Omental fat pad (tissue), 4 donors: ENCODE measurements at places on chromosomes 12 and 14.

- no peak for DNase-seq
Observed at GRCh38 chr14:28744126-28744525, 22.5 kb upstream of the FOXG1 start.

DNA sequence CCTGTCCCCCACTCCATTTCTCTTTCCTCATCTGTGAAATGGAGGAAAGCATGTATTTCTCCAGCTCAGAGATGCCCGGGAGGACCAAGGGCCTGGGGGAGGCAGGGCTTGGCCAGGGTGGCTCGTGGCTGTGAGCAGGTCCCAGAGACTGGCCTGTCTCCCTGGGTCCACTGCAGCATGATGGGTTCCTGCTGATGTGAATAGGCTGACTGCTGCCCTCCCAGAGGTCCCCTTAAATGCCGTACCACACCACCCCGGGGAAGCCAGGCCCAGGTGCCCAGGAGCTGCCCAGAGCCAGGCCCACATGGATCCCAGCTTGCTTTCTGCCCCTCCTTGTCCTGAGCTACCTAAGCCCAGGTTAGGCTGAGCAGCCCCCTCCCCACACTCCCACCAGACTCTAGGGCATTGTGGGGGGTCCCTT is 158.2 kb upstream of the C14orf180 start:
- DNase-seq, result no peak

GRCh38 chr12:14460212-14460841 is 94.8 kb downstream of the ATF7IP start:
- no peak for DNase-seq

- DNase-seq, result no peak
Observed at GRCh38 chr14:104596927-104597351, 7.6 kb downstream of the TMEM179 start.

GRCh38 chr12:4148418-4149056 is 125.0 kb upstream of the CCND2 start:
- DNase-seq, result no peak

GRCh38 chr12:86122846-86123468 is 133.2 kb downstream of the MGAT4C start:
- no peak for DNase-seq

DNA sequence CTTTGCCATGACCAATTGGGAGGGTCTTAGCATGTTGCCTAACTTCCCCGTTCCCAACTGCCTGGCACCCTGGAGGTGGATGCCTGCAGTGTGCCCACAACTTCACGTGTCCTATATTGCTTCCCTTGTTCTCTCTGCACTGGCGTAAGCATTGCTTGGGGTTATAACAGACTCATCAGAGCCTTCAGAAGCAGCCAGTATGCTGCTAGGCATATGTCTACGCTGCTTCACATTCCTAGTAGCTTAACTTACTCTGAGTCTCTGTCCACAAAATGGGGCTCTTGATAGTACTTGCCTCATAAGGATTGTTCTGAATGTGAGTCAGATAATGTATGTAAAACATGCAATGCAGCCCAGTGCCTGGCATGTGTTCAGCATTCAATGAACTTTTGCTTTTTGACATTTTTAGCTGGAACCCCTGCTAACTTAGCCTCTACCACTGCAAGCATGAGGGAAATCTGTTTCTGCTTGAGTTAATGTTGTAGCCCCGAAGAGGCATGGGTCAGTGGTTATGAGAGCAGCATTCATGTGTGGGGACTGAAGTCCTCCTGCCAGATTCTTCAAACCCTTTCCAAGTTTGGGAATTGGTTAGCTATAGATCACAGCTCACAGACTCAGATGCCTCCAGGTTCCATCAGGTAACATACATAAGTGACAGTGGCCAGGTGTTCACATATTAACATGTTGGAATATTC is 2.8 kb downstream of the SLC5A8 start:
- DNase-seq, result no peak

GRCh38 chr12:25322918-25323531 is 72.3 kb upstream of the KRAS start:
- DNase-seq, result no peak

- DNase-seq, result no peak
Observed at GRCh38 chr12:113472191-113473121, 785 bp upstream of the LHX5 start.

- no peak for DNase-seq
Observed at GRCh38 chr12:12443431-12443878, 86.6 kb downstream of the BORCS5 start.

DNA sequence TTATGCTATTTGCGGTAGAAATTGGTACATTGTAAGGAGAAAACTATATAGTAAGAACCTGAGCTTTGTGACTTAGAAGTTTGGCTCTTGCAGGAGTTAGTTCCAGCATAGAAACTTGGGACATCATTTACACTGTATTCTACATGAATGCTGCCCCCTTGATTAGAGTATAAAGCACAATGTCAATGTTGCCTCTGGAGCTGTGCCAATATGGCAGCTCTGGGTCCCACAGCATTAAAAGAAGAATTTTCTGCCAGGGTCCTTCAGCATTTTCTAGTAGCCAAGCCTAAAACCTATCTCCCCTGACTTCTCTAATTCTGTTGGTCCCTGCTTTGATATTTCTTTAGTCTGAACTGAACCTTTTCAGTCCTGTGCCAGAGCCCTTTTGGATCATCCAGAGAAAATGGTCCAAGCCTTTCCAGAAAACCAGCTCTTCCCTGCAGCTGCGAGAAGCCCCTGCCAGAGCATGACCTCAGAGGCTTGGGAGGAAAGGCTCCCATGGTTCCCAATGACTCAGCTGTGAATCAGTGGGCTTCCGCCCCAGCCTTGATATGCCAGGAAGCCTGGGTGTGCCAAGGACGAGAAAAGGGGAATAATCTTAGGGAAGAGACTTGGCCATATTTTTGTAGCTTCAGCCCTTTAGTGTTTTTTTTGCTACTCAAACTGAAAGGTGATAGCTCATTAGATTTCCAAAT is 43.2 kb downstream of the PLEKHG7 start:
- peak; percentile 74 for DNase-seq

GRCh38 chr12:71656740-71657139 is 6.9 kb downstream of the ZFC3H1 start:
- no peak for DNase-seq

GRCh38 chr12:130196827-130197226 is 34.6 kb downstream of the FZD10 start:
- DNase-seq, result no peak

DNA sequence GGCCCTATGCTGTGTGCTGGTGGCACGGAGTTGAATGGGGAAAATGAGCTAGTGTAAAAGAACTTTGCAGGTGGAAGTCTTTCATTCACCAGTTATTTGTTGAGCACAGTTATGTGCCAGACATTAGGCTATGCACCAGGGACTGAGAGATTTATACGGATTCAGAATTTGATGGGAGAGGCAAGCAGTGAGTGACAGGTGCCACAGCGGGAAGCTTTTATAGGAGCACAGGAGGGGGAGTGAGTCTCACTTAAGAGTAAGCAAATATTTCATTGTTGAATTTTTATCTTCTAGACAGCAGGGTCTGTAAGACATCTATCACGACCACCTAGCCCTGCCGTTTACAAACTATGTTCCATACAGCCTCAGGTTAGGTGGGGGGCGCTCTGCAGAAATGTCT is 320.6 kb downstream of the SNAPC1 start:
- no peak for DNase-seq
